ENCODE measurements at places on chromosomes 5 and 9.

DNA sequence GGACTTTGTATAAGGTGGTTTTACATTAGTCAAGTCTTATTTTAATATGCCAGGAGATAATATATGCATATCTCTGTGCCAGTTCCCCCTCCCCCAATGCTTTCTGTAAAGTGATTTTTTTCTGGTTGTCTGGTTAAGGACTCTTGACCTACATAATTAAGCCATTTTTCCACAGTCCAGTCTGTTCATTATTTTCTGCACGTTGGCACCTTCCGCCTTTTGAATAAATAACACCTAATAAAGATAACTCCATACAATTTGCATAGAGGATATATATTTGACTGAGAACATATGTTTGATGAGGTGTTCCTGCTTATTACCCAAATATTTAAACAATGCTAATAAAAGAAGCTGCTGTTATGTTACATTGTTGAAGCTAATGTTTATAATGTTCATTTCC is 320.9 kb downstream of the DMAC1 start:
- no peak for DNase-seq

- peak; percentile 65 for DNase-seq
These were observed 6.1 kb downstream of the SAPCD2 start for GRCh38 chr9:137064027-137064879.

DNA sequence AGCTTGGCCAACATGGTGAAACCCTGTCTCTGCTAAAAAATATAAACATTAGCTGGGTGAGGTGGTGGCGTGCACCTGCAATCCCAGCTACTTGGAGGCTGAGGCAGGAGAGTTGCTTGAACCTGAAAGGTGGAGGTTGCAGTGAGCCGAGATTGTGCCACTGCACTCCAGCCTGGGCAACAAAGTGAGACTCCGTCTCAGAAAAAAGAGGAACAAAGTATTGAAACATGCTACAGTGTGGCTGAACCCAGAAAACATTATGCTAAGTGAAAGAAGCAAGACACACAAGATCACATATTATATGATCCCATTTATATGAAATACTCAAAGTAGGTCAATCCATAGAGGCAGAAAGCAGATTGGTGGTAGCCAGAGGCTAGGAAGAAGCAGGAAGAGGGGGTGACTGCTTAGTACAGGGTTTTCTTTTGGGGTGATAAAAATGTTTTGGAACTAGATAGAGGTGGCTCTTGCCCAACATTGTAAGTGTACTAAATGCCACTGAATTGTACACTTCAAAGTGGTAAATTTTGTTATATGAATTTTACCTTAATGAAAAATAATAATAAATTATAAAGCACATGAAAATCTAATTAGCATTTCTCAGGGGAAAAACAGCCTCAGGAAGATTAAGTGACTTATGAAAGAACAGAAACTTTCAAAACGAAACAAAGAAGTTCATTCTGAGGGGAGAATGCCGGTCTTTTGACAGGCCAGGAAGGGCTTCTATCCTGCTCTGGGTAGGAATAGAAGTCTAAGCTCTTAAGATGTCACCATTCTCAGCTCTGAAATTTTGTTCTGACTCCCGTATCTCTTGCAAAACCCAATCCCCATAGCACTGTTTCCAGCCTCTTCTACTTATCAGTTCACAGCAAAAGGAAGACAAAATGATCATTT is 161.1 kb upstream of the TBCA start:
- DNase-seq: no peak

DNA sequence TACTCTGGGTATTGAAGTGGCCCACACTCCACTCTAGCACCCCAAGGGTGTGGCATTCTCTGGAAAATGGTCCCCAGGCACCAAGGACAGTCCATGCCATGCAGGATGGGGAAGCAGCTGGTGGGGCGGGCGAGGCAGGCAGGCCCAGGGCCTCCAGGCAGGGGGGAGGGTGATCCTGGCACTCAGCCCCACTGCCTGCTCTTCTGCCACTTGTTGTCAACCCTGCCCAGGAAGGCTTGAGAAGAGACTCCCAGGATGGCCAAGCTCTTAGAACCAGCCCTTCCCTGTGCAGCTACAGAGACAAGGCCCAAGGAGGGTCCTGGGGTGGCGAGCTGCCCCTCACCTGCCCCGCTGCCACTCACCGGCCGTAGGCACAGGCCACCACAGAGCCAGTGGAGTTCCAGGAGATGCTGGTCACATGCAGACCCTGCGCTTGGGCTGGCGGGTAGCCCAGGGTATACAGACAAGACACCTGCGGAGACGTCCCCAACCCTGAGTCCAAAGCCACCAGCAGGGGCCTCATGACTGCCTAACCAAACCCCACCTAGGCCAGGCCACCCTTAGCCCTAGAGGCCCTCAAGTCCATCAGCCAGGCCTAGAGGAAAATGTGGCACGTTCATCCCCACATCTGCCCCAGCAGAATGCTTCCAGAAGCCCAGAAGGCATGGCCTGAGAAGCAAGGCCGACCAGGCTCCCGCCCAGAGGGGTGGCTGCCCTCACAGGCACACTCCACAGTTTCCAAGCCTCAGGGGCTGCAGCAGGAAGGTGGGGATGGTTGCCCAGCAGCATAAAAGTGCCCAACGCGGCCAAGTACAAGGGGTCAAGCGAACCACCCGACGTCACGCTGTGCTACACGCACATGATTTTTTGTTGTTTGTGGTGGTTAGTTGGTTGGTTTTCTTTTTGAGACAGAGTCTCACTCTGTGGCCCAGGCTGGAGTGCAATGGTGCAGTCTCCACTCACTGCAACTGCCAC is 19.8 kb downstream of the DYNC2I2 start:
- DNase-seq: no peak

DNA sequence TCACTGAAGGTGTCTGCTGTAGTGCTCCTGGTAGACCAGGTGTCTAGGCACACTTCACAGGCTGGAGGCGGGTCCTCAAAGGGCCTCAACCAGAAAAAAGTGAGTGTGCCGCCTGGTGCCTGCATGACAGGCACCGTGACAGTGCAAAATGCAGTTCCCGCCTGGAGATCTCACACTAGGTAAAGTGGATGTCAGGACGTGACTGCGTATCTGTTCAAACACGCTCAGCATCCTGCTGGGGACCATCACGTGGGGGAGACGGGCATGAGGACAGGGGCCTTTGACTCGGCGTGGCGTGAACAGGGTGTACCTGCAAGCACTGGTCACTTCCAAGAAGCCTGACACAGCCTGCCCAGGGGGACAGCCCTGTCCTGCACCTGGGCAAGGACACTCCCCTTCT is 32.3 kb upstream of the NTNG2 start:
- no peak for DNase-seq

GRCh38 chr5:178223196-178223773 is 9.3 kb downstream of the PHYKPL start:
- no peak for DNase-seq

- no peak for DNase-seq
These were observed 27.8 kb downstream of the MAT2B start for GRCh38 chr5:163533223-163533622.
